ENCODE measurements at places on chromosomes 5 and 9.

DNA sequence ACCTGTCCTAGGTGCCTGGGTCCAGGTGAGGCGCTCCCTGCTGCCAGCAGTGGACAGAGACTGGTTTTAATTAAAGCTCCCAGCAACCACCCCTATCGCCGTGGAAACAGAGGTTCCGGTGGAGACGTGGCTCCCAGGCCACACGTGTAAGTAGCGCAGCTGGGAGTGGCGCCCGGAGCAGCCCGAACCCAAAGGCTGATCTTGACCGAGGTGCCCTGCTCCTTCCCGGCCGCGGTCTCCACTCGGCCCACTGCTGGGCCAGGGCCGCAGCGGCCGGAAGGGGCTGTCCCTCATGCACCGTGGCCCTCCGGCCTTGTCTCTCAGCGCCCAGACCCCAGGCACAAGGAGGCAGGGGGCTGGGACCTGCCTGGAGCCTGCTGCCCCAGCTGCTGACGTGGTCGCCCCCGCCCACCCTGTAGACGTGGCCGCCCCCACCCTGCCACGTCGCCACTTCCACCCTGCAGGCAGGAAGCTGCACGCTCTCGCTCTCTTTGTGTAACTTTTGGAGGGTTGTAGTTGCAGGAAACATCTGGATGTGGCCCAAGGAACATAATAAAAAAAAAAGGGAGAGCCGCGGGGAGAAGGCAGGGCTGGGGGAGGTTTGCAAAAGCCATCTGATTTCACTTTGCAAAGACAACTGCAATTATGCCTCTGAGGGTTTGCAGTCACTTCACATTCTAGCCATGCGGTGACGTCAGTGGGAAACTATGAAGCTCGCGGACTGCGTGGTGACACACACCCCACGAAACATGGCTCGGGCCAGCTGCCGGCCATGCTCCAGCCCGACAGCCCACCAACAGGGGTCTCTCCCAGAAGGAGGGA, 129.9 kb downstream of the RXRA start:
- peak; percentile 61 for DNase-seq

- DNase-seq, result no peak
Measured at GRCh38 chr9:35374910-35375309, 115.0 kb upstream of the RUSC2 start.

- no peak for DNase-seq
Measured at GRCh38 chr5:112192866-112193265, 226.2 kb downstream of the EPB41L4A start.

DNA sequence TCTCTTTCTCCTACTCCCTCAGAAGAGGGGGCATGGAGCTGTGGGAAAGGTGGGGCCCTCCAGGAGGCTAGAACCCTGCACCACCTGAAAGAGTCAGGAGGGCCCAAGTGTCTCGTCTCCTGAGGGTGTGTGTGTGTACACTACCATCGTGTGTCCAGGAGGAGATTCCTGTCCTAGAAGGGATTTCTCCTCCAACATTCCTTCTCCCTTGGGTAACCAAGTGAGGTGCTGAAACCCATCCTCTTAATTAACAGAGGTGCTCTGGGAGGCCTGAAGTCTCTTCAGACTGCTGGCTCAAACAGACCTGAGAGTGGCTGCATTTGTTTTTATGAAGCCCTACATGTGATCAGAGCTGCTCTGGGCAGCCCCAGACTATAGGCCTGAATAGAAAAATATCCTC, 61.1 kb upstream of the FAM169A start:
- no peak for DNase-seq

- no peak for DNase-seq
Measured at GRCh38 chr5:111507276-111507675, 5.1 kb downstream of the STARD4 start.

GRCh38 chr9:113131689-113132151, 19.1 kb upstream of the SLC31A2 start:
- no peak for DNase-seq

GRCh38 chr5:176724472-176724871, 77.2 kb downstream of the TSPAN17 start:
- DNase-seq, result no peak

GRCh38 chr9:4223312-4223833, 76.5 kb downstream of the GLIS3 start:
- no peak for DNase-seq

GRCh38 chr9:6686396-6686795, 40.9 kb upstream of the GLDC start:
- DNase-seq, result no peak

GRCh38 chr5:3356016-3356415, 239.6 kb upstream of the IRX1 start:
- no peak for DNase-seq

GRCh38 chr5:43037636-43038495, 2.3 kb downstream of the ANXA2R start:
- DNase-seq, result no peak

DNA sequence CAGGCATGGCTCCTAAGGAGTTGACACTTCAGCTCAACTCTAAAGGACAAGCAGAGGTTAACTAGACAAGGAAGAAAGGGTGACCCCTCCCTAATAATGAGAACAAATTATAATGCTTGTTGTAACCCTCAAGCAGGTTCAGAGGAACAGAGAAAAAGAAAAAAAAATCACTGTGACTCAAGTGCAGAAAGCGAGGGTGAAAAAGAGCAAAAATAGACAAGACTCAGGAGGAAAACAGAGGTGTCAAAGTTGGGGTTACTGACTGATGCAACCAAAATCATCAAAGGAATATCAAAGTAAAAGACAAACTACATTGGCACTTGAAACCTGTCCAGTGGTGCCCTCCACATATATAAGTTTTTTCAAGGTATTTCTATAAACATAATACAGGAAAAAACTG, 28.4 kb downstream of the FBXW11 start:
- no peak for DNase-seq

GRCh38 chr9:77954013-77954665, 77.5 kb downstream of the GNAQ start:
- no peak for DNase-seq

DNA sequence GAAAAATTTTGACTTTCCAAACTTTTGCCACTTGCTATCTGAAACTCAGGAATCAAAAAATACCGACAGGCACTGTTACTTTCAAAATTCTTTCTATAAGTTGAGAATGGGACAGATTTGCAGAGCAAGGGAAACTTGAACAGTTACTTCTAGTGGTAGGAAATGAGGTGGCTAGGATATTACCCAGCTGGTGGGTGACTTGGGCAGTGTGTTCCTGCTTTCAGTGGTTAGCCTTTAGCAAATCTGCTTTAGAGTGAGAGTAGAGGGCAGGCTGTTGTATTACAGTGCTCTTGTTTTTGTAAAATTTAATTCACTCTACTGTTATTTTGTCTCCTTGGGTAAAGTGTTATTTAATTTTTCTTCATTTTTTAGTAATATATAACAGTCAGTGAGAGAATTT, 40.2 kb upstream of the ROPN1L start:
- DNase-seq, result no peak

GRCh38 chr5:101517795-101518194, 614.7 kb upstream of the ST8SIA4 start:
- no peak for DNase-seq

- DNase-seq, result no peak
Measured at GRCh38 chr9:134546246-134546731, 95.3 kb upstream of the COL5A1 start.

DNA sequence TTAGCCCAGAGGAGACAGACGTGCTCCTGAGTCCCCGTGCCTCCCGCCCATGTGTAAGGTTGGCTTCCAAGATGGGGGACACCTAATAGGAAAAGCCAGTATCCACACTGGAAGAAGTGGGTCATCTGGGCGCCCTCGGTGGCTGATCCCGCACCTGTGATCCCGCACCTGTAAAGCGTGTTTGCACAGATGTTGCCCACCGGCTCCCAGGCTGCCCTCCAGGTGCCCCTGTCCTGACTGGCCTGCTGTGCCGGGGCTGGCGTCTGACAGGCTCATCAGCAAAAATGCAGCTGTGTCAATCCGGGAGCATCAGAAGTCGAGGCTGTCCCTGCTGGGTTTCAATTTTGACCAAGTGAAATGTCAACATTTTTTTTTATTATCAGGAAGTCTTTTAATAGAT, 88.5 kb downstream of the IRX1 start:
- no peak for DNase-seq

DNA sequence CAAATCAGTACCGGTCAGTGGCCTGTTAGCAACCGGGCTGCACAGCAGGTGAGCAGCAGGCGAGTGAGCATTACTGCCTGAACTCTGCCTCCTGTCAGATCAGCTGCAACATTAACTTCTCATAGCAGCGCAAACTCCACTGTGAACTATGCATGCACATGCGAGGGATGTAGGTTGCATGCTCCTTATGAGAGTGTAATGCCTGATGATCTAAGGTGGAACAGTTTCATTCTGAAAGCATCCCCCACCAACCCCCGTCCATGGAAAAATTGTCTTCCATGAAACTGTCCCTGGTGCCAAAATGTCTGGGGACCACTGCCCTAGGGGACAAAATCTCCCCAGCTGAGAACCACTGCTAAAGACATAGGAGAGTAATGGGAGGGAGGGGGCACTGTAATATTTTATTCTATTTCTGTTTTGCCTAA, 51.1 kb downstream of the P4HA2 start:
- DNase-seq, result no peak

DNA sequence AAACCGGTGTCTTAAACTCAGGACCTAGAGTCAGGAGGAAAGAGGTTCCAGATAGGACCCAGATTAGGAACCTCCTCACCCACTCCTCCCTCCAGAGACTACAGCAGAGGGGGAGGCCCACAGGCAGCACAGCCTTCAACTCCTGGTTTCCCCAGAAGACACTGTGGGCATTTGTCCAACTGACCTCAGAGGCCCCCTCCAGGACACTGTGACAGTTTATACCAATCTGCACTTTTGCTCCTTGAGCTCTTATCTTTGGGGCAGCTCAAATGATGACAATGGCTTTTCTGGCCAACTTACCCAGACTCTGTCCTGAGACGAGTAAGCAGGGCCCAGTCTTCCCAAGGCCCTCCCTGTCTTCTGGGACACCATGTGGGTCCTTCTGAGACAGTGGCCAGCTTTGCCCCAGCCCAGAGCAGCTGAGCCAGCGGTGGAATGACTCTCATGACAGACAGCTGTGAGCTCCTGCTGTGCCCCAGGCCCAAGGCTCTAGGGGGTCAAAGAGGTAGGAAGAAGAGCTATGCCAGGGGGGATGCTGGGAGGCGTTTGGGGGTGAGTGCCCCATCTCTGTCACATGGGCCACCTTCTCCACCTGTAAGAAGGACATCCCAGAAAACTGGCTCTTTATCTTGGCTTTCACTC, 14.3 kb downstream of the OR2V2 start:
- DNase-seq, result no peak

DNA sequence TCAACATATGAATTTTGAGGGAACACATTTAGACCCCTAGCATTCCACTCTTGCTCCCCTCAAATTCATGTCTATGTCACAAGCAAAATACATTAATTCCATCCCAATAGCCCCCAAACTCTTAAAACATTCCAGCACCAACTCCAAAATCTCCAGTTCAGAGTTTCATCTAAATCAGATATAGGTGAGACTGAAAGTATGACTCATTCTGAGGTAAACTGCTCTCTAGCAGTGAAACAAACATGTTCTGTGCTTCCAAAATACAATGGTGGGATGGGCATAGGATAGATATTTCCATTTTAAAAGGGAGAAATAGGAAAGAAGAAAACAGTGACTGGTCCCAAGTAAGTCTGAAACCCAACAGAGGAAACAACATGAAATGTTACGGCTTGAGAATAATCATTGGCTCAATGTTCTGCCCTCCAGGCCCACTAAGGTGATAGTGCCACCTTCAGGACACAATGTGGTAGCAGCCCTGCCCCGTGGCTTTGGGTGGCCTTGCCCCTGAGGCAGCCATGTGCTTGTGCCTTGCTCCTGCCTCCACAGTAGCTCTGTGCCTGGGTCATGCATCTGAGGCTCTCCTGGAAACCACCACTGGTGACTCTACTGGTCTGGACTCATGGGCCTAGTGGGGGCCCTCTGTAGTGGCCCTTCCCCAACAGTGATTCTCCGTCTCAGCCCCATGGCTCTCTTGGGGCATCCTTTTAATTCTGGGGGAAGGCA, 36.4 kb upstream of the IPPK start:
- DNase-seq, result no peak

- DNase-seq, result no peak
Measured at GRCh38 chr5:143447983-143448382, 44.5 kb upstream of the NR3C1 start.

Measured in activated naive CD4-positive, alpha-beta T cell (primary cell).